ENCODE measurements at places on chromosomes 7 and 10.

DNA sequence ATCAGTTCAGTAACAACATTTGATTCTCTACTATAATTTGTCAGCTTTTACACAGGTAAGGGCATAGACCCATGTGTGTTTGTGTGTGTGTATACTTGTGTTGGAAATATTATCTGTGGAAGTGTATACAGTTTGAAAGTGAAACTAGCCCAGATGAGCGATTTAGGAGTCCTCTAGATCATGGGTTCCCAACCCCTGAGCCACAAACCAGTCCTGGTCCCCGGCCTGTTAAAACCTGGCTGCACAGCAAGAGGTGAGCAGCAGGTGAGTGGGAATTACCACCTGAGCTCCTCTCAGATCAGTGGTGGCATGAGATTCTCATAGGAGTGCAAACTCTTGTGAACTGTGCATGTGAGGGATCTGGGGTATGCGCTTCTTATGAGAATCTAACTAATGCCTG lies 1221.5 kb upstream of the SORCS1 start:
- DNase-seq: no peak

DNA sequence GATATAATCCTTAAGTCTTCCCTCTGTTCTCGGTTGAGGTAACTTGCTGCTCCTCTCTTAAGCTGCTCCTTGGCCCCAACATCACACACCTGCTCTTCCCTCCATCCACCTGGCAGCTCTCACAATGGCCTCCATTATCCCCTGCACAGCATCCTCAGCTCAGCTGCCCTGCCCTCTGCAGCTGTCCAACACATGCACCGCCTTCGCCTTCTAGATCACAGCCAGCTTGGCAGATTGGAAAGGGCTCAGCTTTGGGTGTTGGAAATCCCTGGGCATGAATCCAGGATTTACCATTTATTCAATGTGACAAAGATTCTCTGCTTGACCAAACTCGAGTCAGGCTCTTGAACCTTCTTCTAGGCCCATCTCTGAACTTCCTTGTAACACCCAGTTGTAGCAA lies 20.6 kb downstream of the RGR start:
- DNase-seq: no peak

GRCh38 chr10:63887023-63887589 lies 365.9 kb downstream of the REEP3 start:
- no peak for DNase-seq

DNA sequence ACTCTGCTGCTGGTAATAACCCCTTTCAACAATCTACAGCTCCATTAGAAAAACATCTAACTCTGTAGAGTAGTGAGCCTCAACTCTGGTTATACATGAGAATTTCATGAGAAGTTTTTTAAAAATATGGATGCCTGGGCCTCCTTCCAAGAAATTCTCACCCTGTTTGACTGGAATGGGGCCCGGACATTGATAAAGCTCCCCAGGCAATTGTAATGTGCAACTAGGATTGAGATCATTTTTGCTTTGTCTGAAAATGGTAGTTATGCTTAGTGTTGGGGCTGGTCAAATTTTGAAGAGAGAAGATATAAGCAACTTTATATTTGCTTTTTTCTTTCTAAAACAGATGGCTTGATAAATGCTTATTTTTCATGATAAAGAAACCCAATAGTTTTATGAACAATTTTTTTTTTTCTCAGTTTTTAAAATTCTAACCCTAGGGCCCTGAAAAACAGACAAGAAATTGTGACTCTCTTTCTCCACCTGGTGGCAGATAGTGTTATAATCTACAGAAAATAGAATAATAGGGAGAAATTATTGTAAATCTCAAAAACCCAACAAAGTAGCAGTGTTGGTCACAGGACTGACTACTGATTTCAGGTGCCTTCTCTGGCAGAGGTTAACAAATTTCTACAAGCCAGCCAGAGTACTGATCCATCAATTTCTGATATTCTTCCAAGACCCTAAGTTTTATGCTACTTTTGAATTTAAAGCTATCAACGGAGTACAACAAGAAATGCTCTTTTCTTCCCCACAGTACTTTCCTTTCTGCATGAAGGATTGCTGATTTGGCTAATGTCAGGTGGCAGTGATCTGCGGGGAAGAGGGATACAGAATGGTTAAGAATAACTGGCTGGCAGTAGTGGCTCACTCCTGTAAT lies 174.8 kb downstream of the DKK1 start:
- DNase-seq: no peak

DNA sequence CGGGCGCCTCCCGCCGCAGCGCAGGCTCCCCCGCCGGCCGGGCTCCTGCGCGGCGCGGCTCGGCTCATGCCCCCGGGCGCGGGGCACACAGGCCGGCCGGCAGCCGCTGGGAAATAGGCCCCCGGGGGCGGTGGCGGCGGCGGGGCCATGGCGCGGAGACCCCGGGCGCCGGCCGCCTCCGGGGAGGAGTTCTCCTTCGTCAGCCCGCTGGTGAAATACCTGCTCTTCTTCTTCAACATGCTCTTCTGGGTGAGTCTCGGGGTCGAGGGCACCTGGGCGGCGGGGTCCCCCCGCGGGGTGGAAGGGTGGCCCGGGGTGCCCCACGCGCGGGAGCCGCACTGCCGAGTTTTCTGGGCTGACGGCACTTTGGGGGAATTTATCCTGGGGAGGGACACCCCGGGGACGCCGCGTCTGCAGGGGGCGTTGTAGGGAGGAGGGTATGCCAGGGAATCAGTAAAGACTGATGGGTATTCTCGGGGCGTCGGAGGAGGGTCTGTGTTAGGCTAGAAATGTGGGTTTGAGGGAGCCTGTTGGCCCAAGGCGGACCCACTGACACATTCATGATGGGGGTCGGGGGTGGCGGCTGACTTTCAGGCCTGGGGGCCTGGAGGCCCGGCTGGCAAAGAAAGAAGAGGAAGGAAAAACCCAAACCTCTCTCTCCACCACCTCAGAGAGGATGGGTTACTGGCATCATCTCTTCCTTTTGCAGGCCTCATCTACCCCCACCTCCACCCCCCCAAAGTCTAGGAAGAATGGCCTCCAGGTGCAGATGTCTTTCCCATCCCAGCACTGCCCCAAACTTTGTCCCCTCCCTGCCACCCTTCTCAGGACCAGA lies 544 bp downstream of the TSPAN33 start:
- no peak for DNase-seq

- no peak for DNase-seq
Observed at GRCh38 chr10:111498560-111498959, 421.7 kb downstream of the ADRA2A start.

DNA sequence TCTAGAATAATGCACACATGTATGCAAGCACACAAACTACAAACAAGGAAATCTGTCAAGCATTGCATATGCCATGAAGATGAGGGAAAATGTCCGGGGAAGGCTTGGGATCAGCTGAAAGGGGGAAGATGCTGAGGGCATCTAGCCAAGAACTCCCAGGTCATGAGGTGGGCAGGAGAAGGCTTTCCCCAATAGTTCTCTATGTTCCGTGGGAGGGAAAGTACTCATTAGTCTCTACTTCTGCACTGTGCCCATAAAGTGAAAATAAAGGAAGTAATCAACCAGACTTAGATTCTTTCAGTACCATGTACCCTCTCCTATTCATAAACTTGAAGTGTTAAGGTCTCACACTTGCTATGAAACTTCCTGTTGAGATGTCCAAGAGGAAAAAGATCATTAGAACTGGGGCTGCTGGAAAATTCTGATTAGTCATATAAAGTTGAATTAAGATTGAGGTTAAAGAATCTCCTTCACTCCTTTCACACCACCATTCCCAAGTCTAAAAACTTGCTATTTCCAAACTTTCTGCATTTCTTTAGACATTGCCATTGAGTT lies 17.1 kb upstream of the LIPF start:
- no peak for DNase-seq

DNA sequence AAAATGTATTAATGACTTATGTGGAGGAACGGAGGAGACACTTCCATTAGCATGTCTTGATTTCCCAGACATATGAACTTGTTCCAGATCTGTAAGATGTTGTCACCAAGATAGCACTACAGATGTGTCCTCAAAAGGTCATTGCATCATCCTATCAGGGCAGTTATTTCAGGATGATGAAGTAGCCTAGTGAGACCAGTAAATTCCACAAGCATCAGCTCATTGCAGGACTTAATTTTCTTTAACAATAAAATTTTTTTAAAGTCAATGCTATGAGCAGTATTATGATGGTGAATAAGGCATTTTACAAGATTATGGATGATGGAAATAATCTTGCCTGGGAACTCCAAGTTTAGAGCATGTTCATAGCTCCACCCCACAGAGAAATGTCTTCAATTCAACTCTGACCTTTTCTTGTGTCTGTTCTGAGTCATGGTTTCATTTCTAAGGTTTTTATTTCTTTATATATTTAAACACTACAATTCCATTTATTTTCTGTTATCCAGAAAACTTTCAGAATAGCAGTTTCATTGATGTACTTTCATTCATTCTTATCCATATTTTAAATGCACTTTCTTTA lies 1203.3 kb upstream of the CELF2 start:
- DNase-seq: no peak

- DNase-seq: no peak
Observed at GRCh38 chr7:142546452-142546851, 202.8 kb upstream of the PRSS1 start.

- no peak for DNase-seq
Observed at GRCh38 chr10:86757113-86757972, 924 bp downstream of the BMPR1A start.

GRCh38 chr7:107742678-107743566 lies 1.0 kb upstream of the CBLL1 start:
- peak; percentile 56 for DNase-seq

DNA sequence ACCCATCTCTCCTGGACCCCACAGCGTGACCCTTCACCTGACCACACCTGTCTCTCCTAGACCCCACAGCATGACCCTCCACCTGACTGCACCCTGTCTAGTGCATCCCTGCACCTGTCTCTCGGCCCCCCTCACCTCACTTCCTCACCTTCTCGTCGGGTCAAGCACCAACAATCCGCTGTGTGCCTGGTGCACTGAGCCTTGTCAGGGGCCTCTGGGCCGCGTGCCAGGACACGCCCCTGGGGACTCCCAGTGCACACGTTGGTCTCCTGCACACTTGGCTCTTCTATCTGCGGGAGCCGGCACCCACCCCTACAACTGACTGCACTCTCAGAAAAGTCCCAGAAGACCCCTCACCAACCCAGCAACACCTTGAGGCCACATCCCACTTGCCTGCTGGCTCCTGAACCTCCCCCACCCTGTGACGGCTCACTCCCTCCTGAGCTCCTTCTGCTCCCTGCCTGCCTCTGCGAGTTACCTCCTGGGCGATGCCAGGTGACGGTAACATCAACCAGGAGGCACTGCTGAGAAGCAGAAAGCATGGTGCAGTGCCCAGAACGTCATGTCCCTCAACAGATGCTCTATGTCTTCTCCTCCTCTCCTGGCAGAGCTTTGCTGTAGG lies 147.6 kb downstream of the DIP2C start:
- no peak for DNase-seq

GRCh38 chr10:119316729-119317097 lies 109.3 kb downstream of the GRK5 start:
- no peak for DNase-seq

DNA sequence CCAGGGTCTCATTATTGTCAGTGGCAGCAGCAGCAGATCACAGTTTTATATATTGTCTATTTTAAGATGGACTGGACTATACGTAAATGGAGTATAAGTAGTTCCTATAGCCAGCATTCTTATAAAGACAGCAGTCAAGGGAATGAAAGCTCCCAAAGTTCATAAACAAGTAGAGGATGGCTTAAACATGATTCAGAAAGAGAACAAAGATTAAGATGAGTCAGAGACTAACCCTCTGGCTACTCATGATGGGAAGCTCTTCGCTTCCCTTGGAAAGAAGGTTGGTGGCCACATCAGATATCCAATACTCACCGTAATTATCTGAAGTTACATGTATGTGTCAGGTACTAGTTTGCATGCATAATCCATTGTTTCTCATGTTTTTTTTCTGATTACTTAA lies 277.0 kb downstream of the INHBA start:
- no peak for DNase-seq

GRCh38 chr10:92692080-92692671 lies 2.4 kb downstream of the HHEX start:
- DNase-seq: no peak

GRCh38 chr10:131833013-131833412 lies 67.8 kb upstream of the PPP2R2D start:
- no peak for DNase-seq

DNA sequence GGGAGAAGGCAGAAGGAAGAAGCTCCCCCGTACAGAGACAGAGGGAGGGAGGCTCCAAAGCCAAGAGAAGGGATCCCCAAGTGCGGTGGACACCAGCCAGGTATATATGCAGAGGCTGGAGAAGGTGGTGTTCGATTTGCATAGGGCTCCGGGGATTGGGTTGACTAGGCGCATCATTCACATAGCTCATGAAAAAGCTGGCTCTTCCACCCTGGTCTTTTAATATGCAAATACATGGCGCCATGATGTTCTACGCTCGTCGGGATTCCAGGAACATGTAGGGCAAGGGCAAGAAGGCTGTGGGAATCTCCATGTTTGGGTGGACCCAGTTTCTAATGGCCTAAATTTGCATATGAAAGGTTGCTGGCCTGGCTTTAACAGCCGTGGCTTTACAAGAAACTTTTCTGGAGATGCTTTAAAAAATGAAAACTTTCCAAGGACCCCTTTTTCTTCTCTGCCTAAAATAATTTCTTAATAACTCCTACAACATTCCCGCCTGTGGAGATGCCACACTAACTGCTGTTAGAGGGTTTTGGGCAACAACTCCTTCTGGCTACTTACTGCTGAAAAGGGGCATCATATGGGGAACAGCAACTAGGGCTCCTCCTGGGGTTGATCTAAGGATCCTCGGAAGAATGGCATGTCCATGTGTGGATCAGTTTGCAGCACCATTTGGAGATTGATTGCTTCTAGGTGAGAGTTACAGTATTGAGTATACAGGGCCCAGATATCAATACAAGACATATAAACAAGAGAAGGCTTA lies 28.3 kb downstream of the C1GALT1 start:
- no peak for DNase-seq

All from GM12878 (cell line).